NCI-H774 (cell line): ENCODE measurements at places on chromosomes 3 and 15.

- DNase-seq: no peak
Observed at GRCh38 chr15:35992791-35993190, 446.8 kb upstream of the DPH6 start.

DNA sequence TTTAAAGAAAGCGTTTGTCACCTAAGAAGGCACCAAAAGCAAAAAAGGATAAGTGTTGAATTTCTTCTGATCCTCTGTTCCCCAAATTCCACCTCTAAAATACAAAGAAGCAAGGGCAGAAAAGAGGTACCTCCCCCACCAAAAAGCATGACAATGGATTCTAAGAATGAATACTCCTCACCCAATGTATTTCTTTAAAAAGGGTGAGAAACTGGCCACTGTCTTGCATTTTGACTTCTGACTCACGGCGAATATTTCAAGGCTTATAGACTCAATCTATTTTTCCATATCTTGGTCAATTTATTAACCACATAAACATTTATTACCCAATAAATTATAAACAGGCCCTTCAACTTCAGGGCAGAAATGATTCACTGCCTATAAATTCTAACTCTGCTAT, 131.1 kb downstream of the NR1I2 start:
- no peak for DNase-seq

- DNase-seq: no peak
Observed at GRCh38 chr3:32438596-32439344, 47.1 kb downstream of the CMTM7 start.

GRCh38 chr3:54079730-54080325, 42.5 kb upstream of the CACNA2D3 start:
- no peak for DNase-seq

GRCh38 chr3:179464323-179465092, 13.2 kb upstream of the GNB4 start:
- DNase-seq: no peak

DNA sequence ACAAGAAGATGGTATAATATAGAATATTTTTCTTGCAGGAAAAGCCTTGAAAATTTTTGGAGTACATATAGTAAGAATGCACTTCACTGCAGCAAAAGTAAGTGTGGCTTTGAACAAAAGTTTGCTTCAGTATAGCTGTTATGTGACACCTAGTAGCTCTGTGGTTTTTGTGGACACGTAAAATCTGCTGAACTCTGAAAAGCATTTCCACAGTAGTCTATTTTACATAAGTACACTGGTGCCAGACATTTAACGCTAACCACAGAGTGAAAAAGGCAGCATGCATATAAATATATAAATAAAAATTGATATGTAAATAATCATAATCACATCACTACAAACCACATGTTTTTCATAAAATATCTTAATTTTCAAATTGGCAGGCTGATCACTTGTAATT, 39.8 kb downstream of the CGGBP1 start:
- no peak for DNase-seq

DNA sequence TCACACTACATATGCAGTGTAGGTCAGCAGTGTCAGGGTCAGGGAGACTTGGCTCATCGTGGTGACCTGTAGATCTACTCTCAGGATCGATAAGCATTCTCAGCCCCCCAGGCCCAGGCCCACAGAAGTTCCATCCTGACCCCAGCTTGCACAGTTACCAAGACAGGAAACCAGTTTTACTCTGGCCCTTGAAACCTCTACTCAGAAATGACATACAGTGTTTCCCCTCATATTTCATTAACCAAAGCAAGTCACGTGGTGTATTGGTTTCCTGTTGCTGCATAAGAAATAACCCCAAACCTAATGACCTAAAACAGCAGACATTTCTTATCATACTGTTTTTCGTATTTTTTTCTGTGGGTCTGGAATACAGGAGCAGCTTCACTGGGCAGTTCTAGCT, 242.2 kb downstream of the SLCO3A1 start:
- no peak for DNase-seq

DNA sequence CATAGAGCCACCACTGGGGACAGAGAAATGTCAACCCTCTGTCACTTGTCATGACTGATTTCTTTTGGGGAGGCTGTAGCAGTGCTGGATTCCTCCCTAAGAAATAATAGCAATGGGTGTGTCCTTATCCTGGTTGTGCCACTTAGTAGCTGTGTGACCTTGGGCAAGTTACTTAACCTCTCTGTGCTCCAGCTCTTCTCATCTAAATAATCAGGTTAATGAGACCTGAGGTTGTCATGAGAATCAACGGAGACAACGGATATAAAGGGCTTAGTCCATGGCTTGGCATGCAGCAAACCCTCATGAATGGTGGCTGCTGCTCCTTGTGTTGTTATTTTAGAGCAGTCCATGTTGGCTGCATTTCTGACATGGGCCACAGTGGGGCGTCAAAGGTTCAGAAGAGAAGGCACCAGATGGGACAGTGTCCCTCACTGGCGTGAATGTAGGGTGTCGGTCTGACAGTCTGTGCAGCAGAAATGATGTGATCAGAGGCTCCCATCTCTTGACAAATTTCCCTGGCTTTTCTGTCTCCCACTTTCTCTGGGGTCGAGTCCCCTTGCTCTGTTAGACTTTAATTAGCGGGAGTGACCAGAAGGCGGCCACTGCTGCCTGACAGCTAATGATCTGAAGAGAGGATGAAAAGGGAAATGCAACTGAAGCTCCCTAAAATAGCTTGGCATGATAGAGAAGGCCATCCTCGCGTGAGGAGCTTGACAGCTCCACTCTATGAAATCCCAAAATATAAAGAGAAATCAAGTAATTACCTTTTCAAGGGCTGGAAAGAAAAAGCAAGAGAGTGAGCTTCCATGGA, 209.4 kb downstream of the CADPS start:
- DNase-seq: peak; percentile 30
